ENCODE measurements at places on chromosomes 6 and 20.

DNA sequence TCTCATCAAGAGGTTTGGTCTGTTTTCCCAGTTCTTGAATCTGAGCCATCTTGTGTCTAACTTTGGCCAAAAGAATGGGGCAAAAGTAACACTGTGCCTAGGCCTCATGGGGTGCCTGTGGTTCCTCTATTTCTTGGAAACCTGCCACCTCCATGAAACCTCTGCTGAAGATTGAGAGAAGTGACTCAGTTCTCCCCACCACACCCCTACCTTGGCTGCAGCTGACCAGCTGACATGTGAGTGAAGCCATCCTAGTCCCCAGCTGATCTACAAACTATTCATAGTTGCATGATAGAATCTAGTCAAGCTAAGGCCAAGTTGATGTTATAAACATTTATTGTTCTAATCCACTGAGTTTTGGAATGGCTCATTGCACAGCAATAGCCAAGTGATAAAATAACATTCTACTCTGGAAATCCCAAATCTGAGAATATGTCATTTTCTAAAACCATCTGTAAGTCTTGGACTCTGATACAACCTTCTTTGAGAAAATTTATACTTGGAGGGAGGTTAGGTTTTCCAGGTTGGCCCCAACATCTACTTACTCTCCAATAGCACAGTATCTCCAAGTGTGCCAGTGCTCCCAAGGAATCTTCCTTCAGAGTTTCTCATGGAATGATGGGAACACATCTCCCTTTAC is 107.0 kb upstream of the SMLR1 start:
- no peak for DNase-seq

GRCh38 chr20:33284284-33284683 is 1.3 kb downstream of the BPIFB1 start:
- DNase-seq, result no peak

DNA sequence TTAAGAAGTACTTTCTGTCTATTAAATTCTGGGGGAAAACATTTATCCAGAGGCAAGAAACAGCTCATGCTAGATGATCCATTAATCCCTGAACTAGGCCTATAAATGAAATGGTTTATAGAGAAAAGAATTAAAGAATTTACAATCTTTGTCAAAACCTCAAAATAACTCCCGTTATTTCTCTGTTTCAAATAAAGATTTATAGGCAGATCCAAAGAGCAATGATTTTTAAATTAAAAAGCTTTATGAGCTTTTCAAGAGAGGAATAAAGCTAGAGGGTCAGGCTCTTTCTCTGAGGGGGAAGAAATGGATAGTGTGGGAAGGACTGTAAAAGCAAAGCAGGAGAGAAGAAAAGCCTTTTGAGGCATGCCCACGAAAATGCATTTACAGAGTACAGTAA is 82.5 kb upstream of the OGFRL1 start:
- DNase-seq, result no peak

DNA sequence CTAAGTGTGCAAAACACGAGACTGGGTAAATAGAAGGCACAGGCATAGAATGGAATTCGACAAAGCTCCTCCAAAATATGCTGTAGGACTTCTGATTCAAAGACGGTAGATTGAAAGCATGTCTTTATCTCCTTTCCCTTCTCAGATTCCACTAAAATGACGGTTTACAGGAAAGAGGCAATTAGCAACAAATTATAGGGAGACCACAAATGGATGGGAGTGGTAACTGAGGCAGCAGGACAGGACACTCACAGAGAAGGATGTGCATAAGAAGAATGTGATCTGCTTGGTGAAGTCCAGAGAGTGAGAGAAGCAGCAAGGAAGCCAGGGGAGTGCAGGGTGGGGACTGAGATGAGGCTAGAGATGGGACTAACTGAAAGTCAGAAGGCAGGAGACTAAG is 113.4 kb upstream of the MRPS10 start:
- no peak for DNase-seq

DNA sequence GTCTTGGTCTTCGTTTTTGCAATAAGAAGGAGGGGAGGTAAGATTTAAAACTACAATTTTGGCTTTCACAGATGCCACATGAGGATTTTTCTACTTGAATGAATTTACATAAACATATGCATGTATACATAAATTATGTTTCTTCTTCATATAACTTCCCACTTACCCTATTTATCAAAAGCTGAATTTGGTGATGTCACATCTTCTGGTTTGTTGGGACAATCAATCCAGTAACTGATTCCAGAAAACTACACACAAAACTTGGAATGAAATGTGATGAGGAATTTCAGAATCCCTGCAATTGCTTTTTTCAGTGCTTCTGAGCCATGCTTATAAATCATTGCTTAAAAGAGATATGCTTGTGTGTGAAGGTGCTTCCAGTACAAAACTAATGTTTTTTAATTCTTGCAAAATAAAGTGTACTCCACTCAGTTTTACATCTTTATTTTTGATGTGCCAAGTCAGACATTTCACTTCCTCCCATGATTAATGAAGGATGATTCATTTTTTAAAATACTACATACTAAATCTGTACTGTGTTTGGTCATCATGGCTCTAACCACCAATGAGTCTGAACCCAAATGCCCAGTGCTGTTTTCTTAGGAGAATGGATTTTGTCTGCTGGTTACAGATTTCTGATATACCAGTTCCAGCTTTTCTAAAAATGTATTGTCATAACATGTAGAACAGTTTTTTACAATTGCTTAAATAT is 32.1 kb upstream of the RIN2 start:
- no peak for DNase-seq

GRCh38 chr6:117956386-117956785 is 49.3 kb downstream of the SLC35F1 start:
- DNase-seq, result no peak

DNA sequence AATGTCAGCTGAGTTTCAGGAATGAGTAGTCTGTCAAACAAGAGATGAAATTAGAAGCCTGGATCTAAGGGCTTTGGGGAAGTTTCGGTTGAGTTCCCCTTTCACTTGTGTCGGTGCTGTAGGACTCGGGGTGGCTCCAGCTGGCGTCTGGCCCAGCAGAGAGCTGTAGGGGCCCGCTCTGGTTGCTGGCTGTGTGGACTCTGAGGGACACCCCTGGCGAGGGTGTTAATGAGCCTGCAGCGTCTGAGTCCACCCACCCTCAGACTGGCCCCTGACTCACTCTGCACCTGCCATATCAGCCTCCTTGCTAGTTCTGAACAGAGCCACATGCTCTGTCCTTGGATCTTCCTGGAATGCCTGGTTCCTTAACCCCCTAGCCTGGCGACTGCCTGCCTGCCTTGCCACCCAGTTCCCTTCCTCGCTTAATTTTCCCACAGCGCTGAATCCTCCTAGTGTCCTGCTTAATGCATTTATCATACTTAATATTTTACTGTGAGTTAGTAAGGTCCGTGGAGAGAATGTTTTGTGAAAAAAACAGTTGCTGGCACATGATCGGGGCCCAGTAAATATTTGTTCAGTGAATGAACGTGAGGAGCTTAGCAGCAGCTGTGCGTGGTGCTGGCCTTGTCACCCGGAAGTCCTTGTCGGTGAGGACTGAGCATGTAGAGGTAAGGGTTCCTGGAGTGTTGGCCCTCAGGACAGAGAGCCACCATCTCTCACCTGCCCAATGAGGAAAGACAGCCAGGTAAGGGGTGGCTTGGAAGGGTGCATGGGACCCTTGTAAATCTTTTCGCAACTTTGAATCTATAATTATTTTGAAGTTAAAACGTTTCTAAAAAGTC is 1.6 kb downstream of the DNAJC5 start:
- DNase-seq, result no peak

DNA sequence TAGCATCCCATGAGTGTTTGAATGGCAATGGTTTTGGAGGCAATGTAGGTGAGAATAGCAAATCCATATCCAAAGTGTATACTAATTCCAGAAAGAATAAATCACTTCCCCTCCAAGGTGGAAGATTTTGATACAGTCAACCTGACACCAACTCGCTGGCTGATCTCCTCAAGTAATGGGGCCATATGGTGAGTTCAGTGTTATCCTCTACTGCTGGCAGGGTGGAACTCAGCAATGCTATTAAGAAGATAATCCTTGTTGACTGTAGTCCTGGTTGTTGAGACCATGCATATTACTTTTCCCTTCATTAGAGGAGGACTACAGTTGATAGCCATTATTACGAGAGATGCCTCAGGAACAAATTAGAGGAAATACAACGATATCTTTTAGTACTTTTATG is 17.8 kb upstream of the HLA-DQB1 start:
- DNase-seq, result no peak

DNA sequence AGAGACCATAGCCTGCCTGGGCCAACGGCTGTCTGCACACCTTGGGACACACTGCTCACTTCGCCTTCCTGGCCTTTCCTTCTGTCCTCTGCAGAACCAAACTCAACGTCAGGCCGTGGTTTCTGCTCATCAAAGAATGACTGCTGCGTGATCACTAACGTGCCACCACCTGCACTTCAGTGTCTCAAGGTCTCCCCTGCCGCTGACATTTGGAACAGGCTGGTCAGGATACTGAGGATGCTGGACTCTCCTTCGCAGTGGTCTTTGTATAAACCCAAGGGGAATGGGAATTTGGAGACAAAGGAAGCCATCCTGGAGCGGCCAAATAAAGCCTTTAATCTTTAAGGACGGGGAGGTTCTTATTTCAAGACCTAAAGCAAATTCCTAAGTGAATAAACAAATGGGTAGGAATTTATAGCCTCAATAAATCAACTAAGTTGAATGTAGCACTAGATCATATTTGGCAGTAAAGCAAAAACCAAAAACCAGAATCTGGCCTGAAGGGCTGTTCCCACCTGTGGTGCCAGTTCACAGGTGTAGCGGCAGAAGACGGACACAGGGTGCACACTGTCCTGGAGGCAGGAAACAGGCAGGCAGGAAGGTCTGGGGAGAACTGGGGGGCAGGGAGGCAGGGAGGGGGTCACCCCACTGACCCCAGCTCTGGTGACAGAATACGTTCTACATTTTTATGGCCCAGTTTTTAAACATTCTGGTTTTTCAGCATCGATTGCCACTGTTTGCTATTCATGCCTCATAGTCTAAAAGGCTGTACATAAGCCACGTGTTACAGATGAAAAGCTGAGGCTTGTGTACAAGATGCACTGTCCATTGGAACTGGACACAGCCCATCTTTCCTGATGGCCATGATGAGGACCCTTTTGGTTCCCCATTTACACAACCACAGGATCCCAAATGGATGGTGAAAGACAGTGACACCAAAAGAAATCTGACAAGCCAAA is 36.6 kb downstream of the ABHD12 start:
- DNase-seq, result no peak

GRCh38 chr6:55496201-55496600 is 82.8 kb downstream of the HMGCLL1 start:
- DNase-seq, result no peak

DNA sequence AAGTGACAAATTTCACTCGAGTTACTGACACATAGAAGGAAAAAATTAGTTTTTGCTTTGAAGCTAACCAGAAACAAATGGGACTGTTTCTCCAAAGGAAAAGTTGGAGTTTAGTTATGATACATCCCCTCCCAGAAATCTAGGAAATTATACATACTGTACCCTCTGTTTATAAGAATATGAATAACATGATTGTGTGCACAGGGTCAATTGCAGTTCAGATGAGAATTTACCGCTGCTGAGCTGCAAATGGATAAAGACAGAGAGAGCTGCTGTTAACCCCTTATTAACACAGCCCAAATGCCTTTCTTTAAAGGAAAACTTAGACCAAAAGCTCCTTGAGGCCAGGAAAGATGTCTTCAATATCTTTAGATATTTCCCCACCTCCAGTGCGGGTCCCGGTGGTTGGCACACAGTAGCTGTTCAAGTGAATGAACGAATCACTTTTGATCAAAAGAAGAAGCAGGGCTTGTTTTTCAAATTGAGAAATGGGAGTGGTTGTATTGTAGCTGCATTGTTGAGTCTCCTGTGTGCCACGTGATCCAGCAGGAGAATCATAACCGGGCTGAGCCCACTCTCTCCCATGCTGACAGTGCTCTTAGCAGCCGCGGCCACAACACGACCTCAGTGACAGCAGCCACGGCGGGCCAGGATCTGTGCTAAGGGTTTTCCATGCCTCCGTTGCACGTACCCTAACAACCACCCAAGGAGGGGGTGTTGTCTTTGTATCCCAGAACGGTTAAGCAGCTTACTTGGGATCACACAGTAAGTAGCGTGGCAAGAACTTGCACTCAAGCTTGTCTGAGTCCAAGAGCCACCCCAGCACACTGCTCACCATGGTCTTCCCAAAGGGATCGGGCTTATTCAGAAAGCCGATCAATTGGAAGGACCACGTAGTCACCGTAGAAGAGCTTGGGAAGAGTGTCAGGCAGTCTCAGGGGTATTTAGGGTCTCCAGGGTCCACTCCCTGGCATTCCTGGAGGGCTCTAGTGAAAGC is 53.5 kb upstream of the BMP6 start:
- no peak for DNase-seq

DNA sequence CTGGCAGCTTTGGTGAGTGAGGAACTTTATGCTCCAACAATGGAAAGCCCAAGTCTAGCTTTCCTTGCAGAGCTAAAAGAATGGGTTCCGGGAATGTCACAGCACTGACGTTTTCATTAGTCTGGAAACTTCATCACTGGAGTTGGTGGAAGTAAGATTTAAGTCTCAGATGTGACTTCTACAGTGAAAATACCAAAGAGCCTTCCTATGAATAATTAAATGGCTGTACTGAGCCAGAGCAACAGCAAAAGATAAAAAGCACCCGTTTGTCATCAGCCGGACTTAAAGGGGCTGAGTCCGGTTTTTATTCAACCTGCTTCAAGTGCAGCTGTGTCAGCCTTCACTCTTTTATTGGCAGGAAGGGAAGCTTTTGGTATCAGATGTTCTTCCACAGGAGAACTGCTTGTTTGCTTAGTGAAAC is 46.5 kb upstream of the SHLD1 start:
- no peak for DNase-seq

DNA sequence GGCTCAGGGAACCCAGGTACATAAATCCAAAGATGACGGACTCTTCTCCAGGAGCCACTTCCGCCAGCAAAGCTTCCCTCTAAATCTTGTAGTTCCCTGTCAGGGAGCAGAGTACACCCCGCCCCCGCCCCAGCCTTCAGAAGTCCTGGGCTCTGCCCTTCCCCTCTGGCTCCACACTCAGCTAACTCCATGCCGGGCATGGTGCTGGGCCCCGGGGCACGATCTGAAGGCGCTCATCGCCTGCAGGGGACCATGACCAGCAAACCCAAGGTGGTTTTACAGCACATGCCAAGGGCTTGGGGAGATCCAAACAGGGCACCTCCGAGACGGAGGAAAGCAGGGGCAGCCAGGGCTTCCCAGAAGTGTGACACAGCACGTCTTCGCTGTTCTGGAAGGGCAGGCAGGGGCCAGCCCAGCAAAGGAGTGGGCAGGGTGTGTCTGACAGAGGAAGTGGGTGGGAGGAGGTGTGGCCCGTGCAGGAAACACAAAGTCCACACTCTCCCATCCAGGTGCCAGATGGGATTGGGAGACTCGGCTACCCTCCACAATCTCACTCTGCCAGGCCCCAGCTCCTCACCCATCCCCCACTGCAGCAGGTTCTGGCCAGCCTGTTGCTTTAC is 41.6 kb upstream of the SLC22A2 start:
- DNase-seq, result no peak

All from T-helper 1 cell (primary cell).